Fibroblast of the conjunctiva (primary cell): ENCODE measurements at places on chromosomes 2 and 18.

GRCh38 chr2:26584656-26585055 is 56.5 kb downstream of the CIB4 start:
- DNase-seq = no peak

DNA sequence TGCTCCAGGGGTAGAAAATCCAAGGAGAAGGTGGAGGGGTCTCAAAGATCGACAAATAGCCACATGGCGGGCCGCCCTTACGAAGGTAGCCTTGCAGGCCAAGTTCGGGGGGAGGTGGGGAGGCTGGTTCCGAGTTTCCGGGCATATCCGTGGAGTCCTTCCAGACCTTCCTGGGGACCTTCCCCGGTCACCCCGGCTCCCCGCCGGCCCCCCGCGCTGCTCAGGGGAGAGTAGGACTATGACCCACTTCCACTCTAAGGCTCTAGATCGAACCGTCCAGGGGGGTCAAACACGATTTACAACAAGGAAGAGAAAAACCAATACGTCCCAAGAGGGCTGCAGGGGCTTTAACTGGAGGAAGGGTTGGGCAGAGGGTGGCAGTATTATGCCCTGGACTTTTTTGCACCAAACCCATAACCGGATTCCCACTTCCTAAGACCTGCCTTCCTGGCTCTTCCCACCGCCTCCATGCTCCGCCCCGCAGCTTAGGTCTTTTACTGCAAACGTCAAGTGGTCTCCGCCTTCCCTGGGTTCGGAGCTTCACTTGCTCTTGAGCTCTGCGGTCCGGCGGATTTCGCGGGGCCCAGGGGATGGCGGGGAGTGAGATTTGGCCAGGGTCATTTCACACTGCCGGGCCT is 779 bp upstream of the LYPD6 start:
- DNase-seq = no peak

DNA sequence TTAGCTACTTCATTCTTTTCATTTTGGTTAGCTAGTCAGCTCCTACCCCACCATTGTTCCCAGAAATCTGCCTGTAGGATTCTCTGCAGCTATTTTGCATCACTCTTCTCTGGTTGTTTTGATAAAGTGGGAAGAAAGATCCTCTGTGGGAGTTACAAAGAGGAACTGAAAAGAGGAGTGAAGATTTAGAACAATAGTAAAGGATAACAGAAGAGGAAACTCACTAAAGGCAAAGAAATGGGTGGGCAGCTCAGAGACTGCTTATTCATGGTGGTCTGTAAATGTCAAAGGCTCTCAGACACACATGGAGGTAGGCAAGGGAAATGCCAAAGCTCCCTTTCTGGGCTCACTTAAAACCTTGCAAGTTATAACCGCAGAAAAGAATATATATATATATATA is 17.2 kb upstream of the CD207 start:
- no peak for DNase-seq

DNA sequence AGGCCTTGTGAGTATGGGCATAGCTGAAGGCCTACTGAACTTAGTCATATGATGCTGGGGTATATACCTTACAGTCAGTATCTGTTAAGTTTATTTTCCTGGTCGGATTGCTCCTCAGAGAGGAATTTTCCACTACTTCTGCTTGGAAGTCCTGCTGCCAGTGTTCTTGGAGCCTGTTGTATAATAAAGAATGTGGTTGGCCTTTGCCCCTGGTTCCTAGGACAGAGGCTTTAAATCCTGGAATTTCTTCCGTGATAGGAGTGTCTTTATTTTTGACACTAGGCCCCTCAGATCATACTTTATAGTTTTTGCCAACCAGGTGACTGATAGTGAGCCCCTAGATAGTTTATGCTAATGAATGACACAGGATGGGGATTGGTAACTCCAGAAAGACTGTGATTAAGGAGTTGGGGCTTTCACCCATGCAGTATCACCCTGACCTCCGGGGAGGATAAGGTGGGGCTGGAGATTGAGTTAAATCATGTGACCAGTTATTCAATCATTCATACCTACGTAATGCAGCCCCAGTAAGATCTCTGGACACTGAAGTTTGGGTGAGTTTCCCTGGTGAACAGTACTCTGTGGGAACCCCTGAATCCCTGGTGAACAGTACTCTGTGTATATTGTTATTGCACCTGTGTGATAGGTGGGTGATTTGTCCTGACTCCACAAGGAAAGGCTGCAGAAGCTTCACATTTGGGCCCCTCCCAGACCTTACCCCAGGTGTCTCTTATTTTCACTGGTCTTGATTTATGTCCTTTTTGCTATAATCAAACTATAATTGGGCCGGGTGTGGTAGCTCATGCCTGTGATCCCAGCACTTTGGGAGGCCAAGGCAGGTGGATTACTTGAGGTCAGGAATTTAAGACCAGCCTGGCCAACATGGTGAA is 56.9 kb downstream of the COMMD1 start:
- no peak for DNase-seq

- DNase-seq = no peak
These were observed 1485.2 kb upstream of the PIK3C3 start for GRCh38 chr18:40469851-40470250.

GRCh38 chr2:50831676-50832075 is 200.3 kb downstream of the NRXN1 start:
- no peak for DNase-seq

DNA sequence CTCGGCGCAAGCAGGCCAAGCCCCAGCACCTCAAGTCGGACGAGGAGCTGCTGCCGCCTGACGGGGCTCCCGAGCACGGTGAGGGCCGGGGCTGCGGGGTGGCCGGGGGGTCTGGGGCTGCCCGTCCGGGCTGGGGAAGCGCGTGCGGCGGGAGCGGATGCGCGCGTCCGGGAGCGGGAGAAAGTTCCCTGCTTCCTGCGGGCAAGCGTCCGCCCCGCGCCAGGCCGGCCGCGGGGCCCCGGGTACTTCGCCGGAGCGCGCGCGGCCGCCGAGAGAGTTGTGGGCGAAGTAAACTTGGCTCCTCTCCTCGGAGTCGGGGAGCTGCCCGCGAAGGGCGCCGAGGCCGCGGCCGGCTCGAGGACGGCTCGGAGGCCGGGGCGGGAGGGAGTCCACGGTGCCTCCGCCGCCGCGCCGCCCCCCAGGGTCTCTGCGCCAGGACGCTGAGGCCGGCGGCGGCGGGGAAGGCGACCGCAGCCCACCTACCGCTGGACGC is 707 bp downstream of the SALL3 start:
- no peak for DNase-seq

- DNase-seq = no peak
These were observed 6.1 kb upstream of the TDRD15 start for GRCh38 chr2:21117688-21118087.

GRCh38 chr2:98084869-98085238 is 2.1 kb upstream of the VWA3B start:
- DNase-seq = no peak

GRCh38 chr2:25132299-25132635 is 36.1 kb downstream of the POMC start:
- no peak for DNase-seq
